H4 (cell line): ENCODE measurements at places on chromosomes 3 and 15.

DNA sequence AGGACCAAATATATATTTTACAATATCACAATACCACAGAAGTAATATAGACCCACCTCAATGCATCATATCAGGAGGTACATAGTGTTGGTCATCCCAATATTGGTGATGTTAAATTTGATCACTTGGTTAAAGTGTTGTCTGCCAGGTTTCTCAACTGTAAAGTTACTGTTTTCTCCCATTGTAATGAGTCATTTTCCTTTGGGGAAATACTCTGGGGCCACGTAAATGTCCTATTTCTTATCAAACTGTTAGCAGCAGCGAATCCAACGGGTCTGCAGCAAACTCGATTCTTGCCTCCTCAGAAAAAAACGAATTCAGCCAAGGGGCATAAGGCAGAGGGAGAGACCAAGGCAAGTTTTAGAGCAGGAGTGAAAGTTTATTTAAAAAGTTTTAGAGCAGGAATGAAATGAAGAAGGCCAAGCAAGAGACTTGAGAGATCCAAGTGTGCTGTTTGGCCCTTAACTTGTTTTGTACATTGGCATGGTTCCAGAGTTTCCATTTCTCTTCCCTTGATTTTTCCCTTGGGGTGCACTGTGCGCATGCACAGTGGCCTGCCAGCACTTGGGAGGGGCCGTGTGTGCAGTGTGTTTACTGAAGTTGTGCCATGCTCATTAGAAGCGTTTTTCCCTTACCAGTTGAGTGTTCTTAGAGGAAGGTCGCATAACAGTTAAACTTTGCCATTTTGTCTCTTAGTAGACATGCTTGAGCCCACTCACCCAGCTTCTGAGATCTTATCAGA lies 512.5 kb downstream of the AGBL1 start:
- DNase-seq, result no peak

GRCh38 chr3:183264268-183264667 lies 11.2 kb downstream of the B3GNT5 start:
- DNase-seq, result no peak

- no peak for DNase-seq
Observed at GRCh38 chr15:51809457-51809856, 20.0 kb upstream of the TMOD3 start.

- DNase-seq, result no peak
Observed at GRCh38 chr3:127114337-127115070, 78.4 kb upstream of the PRR23E start.

- no peak for DNase-seq
Observed at GRCh38 chr3:127715532-127715931, 42.8 kb downstream of the ABTB1 start.
